ENCODE measurements at places on chromosomes 12 and 14.

- DNase-seq = no peak
Measured at GRCh38 chr14:58626431-58626831, 11.3 kb upstream of the DACT1 start.

- no peak for DNase-seq
Measured at GRCh38 chr12:20883288-20883687, 72.8 kb downstream of the SLCO1B3 start.

- no peak for DNase-seq
Measured at GRCh38 chr12:53516758-53517455, 9.6 kb upstream of the NPFF start.

GRCh38 chr14:103808403-103809001, 38.9 kb downstream of the PPP1R13B start:
- DNase-seq = peak; percentile 74

DNA sequence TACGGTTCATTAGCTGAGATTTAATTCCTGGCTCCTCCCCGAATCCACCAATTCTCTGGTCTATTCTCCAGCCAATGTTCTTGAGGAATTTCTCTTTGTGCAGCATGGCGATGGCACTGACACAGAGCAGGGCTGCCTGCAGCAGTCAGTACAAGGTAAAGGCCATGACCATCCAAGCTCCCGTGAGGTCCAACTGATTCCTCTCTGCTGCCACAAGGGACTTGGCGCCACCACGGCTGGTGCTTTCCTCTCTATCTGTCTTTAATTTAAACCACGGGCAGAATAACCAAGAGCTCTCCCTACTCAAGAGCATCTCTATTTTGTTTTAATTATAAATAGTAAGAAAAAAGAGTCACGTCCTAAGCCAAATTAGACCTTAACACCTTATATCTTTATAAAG, 12.1 kb downstream of the TMEM116 start:
- DNase-seq = no peak

DNA sequence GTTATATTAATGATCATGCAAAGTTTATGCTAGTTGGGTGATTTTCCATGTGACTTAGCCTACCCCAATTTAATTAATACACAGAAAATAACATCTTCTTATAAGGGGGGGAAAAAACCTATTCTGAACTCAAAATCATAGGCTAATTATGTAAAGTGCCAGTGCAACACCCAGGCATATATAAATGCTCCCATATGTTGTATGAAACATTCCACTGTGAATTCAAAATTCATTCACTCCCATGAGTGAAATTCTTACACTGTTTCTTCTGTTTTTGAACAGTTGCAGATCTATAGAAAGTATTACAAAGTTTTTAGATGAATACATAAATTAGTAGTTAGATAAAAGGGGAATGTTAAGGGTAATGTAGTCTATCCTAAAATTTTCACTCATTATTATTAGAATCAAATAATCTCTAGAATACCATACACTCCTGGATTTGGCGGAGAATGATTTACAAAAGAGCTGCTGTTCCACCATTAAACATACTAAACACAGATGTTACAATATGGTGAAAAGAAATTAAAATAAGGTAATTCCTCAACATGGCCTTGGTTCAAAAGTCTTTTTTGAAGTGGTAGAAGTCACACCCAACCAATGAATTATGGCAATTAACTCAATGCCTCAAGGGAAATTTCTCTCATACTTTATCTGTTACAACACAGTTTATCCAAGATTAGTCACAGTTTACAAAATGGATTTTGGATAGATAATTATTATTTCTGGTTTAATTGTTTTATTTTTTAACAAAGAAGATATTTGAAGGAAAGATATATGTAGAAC, 454.1 kb upstream of the FLRT2 start:
- DNase-seq = no peak

DNA sequence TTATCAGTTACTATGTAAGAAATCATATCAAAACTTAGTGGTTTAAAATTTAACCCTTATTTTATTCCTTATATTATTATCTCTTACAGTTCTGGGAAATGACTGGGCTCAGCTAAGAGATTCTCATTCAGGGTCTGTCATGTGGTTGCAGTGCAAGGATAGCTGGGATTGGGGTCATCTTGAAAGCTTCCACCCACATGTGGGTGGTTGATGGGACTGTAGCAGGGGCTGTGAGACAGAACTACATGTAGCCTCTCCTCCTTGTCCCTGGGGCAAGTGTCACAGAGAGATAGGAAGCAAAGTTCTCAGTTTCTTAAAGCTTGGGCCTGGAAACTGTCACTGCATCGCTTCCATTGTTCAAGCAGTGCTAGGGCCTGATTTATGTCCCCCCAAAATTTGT, 57.8 kb downstream of the DACT1 start:
- no peak for DNase-seq

DNA sequence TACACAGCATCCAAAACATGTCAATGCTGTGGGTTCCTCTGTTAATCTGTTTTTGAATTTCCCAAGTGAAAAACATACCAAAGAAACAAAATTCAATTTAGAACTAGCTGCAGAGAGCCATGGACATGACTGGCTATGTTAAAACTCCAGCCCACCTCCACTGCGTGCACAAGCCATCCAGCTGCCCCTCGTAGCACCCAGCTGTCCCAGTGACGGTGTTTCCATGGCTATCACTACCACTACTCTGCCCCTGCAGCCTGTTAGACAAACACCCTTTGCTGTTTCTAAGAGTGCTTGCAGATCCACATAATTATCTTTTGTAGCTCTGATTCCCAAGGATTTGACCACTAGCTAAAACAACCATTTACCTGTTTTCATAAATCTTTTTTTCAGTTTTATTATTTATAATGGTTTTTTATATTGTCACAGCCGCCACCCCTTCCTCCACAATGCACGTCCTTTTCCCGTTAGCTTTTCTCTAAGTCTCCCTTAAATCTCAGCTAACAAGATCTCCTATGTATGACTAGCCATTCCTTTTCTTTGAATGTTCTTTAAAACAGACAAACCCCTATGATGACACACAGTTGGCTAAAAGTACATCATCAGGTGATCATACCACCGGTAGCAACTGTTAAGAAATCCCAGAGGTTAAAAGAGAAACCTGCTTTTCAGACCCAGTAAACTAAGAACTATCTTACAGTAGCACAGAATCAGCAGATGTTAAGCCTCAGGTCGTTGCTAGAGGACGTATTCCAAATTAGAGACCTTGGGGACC, 37.8 kb upstream of the NAA30 start:
- no peak for DNase-seq

DNA sequence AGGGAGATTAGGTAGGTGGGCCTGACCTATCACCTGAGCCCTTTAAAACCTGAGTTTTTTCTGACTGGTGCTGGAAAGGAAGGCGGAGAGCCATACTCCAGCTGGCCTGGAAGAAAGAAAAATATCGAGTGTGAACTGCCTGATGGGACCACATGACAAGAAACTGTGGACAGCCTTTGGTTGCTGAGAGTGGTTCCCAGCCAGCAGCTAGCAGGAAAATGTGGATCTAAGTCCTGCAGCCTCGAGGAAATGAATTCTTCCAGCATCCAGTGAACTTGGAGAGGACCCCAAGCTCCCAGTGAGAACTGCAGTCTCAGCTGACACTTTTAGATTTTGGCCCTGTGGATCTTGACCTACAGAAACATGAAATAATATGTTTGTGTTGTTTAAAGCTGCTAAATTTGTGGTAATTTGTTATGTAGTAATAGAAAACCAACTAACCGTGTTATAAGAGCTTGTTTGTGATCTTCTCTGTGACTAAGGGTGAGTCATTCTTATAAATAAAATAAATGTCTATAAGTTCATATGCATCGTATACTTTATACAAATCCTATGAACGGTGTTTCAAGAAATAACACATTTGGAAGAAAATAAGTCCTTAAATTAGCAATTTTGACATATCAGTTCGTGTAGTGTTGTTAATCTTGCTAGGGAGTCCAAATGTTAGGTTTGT, 359.6 kb downstream of the BMP4 start:
- no peak for DNase-seq

DNA sequence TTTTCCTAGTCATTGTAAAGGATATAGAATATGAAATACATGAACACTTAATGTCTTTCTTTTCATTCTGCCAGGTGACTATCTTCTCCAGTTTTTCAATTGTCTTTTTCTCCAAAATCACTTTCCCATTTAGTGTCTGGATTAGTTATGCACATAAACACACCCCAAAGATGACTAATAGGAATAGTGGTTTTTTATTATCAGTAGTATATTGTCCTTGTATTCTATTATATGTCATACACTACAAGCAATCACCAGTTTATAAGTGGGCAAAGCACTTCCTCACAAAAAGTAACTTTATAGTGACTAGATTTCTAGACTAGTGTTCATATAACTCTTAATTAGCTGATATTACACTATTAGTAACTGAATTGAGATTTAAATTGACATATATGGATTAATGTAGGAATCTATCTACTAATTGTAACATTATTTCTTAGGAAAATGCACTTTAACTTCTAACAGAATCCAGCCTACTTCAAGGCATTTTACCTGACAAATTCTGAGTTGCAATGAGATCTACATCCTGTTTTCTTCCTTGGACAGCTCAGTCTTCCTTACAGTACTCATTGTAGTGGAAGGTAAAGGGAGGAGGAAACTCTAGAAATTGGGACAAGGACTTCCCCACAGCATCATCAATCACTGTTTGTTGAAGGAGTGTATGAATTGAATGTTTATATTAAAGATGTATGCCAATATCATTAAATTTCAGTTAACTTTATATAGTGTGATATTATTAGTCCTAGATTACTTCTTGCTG, 186.1 kb upstream of the GARIN2 start:
- no peak for DNase-seq

- DNase-seq = no peak
Measured at GRCh38 chr12:106106061-106106566, 32.6 kb downstream of the NUAK1 start.

- no peak for DNase-seq
Measured at GRCh38 chr12:125131958-125132357, 66.7 kb downstream of the AACS start.

- no peak for DNase-seq
Measured at GRCh38 chr12:46298261-46298660, 29.4 kb upstream of the SLC38A1 start.

DNA sequence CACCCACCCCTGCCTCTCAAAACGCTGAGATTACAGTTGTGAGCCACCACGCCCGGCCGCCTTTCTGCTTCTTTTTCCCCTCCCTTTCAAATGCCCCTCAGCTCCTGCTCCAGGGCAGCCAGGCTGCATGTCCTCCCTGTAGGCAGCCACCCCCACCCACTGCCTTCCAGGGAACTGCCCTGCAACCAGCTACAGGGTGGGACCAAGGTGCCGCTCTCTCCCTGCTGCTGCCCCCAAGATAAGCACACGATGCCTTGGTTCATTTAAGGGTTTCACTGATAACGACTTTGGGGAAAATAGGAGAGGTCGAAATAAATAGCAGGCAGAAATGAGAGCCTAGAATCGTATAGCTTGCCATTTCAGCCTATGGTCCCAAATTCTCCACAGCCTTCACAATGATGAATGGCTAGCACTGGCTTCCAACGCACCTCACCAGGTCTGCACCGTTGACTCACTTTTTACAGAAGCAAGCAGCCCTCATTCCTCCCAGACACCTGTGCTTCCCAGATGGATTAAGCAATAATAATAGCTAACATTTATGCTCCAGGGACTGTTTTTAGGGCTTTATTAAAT, 40.7 kb downstream of the ATG14 start:
- DNase-seq = no peak

DNA sequence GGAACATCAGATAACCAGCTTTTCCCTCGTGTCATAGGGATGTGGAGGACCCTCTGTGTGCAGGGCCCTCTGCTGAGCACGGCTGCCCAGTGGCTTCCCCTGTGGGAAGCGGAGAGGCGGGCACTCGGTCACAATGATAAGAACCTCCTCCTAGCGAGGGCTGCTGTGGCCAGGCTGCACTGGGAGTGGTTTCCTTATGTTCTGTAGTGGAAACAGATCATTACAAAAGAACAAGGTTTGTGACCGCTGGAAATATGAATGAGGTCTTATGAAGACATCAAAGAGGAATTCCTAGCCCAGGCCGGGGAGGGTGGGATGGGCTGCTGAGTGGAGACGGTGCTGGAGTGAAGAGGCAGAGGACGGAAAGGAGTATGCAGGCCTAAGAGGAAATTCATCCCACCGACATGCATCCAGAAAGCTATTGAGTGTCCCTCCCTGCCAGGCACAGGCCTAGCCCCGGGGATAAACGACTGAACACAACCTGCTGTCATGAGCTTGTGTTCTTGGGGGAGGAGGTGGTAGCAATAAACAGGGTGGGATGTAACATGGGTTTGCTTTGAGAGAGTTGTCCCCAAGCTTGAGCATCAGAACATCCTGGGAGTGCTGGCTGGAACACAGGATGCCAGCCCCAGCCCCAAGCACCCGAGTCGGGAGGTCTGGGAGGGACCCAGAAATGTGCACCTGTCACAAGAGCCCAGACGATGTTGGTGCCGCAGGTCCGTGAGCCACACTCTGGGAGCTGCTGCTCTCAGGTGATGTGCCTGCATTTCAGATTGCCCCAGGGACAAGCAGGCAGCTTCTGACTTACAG, 37.5 kb downstream of the FZD10 start:
- no peak for DNase-seq

DNA sequence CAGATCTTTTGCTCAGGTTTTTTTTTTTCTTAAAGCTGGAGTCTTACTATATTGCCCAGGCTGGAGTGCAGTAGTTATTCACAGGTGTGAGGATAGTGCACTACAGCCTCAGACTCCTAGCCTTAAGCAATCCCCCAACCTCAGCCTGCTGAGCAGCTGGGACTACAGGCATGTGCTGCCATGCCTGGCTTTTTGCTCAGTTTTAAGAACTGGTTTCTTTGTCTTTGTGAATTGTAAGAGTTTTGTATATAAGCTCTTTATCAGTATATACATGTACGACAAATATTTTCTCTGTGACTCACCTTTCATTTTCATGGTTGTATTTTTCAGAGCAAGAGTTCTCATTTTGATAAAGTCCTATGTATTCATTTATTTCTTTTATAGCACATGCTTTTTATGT, 33.3 kb upstream of the C2CD5 start:
- no peak for DNase-seq

- no peak for DNase-seq
Measured at GRCh38 chr12:49716553-49716952, 9.3 kb upstream of the FMNL3 start.

DNA sequence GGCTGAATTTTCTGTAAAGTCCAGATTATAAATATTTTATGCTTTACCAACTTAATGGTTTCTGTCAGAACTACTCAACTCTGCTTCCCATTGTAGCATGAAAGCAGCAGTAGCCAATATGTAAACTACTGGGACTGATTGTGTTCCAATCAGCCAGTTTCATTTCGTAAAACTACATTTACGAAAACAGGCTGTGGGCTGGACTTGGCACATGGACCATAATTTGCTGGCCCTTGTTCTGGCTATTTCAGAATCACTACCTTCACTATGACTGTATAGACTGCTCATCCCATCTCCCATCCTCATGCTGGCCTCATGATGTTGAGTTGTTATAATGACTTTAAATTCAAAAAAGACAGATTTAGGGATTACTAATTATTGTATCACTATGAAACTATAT, 38.7 kb downstream of the FAR2 start:
- no peak for DNase-seq

- no peak for DNase-seq
Measured at GRCh38 chr14:75522983-75523318, 682 bp downstream of the BATF start.

GRCh38 chr12:93943780-93944179, 204.6 kb upstream of the PLXNC1 start:
- no peak for DNase-seq

GRCh38 chr12:8911606-8912268, 2.6 kb upstream of the PHC1 start:
- DNase-seq = no peak

All from activated CD8-positive, alpha-beta memory T cell treated with anti-CD3 and anti-CD28 coated beads, Interleukin-2, amount 10 ng/mL, durations not matched to agents 7 days and 5 days (primary cell).